ENCODE measurements at places on chromosomes 3 and 15.
A peak's percentile ranks its signal among the peaks of the same experiment; 100 is the strongest.

- DNase-seq: no peak
- no peak overlapping the region for H3K4me3 ChIP-seq
- no peaks in the 10 kb centered on the region for H3K27me3 ChIP-seq
- no peak overlapping the region for H3K27ac ChIP-seq
Observed at GRCh38 chr15:67480741-67481140, 40.2 kb upstream of the C15orf61 start.

- no peak overlapping the region for H3K4me3 ChIP-seq
- H3K27me3 ChIP-seq: no peaks in the 10 kb centered on the region
- no peak for DNase-seq
Observed at GRCh38 chr3:46245146-46245545, 2.9 kb downstream of the CCR3 start.

- no peak overlapping the region for H3K4me3 ChIP-seq
- DNase-seq: no peak
- H3K27me3 ChIP-seq: no peaks in the 10 kb centered on the region
- H3K27ac ChIP-seq: no peak overlapping the region
- no peaks in the 10 kb centered on the region for H3K4me1 ChIP-seq
- H3K36me3 ChIP-seq: no peaks in the 10 kb centered on the region
Observed at GRCh38 chr15:64000183-64000951, 45.9 kb downstream of the DAPK2 start.

DNA sequence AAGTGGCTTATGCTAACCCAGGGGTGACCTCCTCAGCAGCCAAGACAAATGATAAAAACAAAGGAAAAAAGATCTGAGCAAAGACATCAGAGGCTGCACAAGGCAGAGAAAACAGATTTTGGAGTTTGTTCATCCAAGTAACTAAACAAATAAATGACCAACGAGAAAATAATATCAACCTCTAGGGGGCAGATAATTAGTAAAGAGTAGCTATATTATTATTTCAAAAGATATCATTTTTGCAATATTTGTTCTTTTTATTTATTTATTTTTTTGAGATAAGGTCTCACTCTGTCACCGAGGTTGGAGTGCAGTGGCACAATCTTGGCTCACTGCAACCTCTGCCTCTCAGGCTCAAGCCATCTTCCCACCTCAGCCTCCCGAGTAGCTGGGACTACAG is 101.8 kb downstream of the PCCB start:
- no peak overlapping the region for H3K27ac ChIP-seq
- peak; percentile 4 for DNase-seq
- no peaks in the 10 kb centered on the region for H3K36me3 ChIP-seq
- no peaks in the 10 kb centered on the region for H3K27me3 ChIP-seq
- no peak overlapping the region for H3K4me3 ChIP-seq
- H3K4me1 ChIP-seq: peaks cover 4% of the 10 kb centered on the region

All from neural progenitor cell (in vitro differentiated cells).